ENCODE measurements at places on chromosomes 13 and 19. TPM values are rescaled to one million over a fixed set of nuclear protein-coding genes. Genes with fewer than 3 reads are reported as not detected.

The CEACAM16 gene
- polyA plus RNA-seq = not detected

The PRTN3 gene
- 0.10 TPM for polyA plus RNA-seq

The PCP2 gene
- polyA plus RNA-seq = 0.82 TPM

The C13orf42 gene
- polyA plus RNA-seq = not detected

The CLEC17A gene
- not detected for polyA plus RNA-seq

The GARIN5A gene
- not detected for polyA plus RNA-seq

The PRR20D gene
- not detected for polyA plus RNA-seq

The IGLON5 gene
- 5.7 TPM for polyA plus RNA-seq

The LILRB3 gene
- 0.22 TPM for polyA plus RNA-seq

The FRY gene
- polyA plus RNA-seq = 14.6 TPM

The PSG11 gene
- not detected for polyA plus RNA-seq

The HSD11B1L gene
- 3.9 TPM for polyA plus RNA-seq

The NPAS1 gene
- polyA plus RNA-seq = 2.9 TPM

The LIG4 gene
- 5.0 TPM for polyA plus RNA-seq

The HSPB6 gene
- 0.08 TPM for polyA plus RNA-seq
